ENCODE measurements at places on chromosomes 2 and 18.

DNA sequence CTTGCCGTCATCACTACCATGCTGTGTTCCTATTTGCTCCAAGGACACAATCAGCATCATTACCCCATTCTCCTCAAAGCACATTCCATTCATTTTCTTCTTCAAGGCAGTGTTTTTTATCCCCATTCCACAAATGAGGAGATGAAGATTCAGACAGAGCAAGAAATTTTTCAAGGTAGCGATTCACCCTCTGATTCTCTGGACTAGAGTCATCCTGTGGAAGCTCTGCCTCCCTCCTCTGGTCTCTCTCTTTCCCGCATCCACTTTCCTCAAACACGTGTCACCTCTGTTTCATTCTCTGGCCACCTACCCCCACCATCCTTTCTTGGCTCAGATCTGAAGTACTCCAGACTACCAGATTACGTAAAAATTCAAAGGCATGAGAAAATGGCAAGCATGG, 297.9 kb downstream of the SOX11 start:
- DNase-seq, result no peak

DNA sequence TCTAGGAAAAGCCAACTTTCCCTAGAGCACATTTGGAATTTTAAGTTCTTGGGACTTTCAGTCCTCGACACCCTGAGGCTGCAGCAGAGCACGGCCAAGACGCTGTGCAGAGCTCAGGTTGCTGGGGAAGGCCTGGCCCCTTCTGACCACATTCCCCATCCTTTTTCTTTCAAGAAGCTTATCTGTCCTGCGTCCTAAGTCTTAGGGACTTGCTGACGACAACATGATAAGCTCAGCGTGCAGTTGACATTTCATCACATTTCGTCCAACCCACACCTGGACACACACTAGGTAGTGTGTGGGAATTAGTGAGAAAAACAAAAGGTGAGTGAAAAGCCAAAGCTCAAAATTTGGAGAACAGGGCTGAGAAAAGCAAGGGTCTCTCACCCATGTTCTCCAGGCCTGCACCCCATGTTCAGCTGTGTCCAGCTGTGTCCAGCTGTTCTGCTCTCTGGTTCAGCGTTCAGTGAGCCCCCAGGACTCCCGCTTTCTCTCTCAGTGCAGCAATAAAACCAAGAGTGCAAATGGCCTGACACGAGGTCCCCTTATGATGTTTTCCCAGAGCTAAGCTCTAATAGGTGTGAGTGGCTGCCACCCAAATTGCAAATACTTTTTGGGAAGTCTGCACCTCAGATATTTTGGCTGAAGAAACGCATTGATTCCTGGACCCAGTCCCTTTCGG, 101.9 kb downstream of the RGPD3 start:
- no peak for DNase-seq

GRCh38 chr2:200575957-200576356, 9.9 kb upstream of the AOX1 start:
- DNase-seq, result no peak

DNA sequence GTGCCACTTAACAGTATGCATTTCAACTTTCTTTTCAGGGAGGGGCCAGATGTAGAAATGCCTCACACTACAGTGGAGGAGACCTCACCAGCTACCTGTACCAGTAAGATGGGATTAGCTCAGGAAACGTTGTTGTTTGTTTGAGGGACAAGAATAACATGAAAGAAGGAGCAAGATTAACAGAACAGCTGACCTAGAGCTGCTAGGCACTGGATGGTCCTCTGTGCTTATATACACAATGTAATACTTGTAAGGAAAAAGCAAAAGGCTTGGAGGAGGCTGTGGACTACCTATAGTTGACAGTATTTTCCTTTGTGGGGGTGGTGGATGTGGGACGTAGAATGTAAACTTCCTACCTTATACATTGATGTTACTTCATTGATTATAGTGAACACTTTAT, 154.4 kb downstream of the FMNL2 start:
- no peak for DNase-seq

DNA sequence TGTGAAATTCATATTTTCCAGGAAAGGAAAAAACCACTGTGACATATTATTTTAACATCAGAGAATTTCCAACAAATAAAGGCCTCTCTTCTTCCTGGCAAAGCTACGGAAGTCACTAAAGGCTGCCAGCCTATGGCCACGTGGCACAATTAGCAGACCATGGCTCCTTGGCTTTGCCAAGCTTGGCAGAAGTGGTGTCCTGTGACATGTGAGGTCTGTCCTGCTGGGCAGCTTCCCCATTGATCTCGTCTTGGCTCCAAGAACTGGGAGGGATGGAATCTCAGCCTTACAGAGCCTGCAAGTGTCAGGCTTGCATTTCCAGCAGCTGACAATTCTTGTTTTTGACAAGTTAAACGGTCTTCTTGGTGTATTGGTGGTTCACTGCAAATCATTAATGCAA, 226.9 kb upstream of the THSD7B start:
- no peak for DNase-seq

GRCh38 chr18:62432176-62432575, 90.6 kb upstream of the ZCCHC2 start:
- DNase-seq, result no peak

GRCh38 chr2:111632661-111633060, 251.3 kb downstream of the ANAPC1 start:
- no peak for DNase-seq

Data from CD4-positive, alpha-beta T cell treated with Interleukin-6 at 100 ng/mL for 8 hours (primary cell).